ENCODE measurements at places on chromosomes 2 and 18.

- DNase-seq, result no peak
These were observed 74.9 kb downstream of the ORC4 start for GRCh38 chr2:147945660-147946059.

GRCh38 chr2:157355618-157356017, 30.0 kb upstream of the ERMN start:
- no peak for DNase-seq

DNA sequence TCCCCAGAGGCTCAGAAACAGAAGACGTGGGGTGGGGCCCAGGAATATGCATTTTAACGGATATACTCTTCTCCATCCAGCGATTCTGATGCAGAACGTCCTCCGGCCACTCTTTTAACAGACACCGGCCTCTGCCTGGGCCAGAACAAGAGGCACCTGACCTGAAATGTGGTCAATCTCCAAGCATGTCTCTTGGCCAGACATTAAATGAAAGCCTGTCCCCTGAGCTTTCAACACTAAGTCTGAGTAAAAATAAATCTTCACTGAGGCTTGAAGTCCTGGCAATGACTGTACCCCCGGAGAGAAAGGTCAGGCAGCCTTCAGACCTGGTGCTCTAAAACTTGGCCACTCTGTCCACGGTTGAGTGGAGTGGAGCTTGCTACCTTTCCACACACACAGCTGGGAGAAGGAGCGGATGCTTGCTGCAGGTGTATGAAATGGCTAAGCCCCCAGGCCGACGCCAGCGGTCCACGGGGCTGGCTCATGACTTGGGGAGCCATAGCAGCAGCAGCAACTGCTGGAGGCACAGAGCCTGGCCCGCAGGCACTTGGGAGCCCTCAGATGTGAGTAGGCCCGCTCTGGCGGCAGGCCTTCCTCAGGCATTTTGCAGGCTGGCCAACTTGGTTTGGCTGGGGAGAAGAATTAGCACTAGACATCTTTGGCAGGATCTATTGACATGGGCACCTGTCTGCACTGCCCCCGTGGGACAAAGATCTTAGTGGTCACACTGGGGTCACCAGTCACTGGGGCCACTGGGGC, 79.7 kb downstream of the TMEM17 start:
- no peak for DNase-seq

DNA sequence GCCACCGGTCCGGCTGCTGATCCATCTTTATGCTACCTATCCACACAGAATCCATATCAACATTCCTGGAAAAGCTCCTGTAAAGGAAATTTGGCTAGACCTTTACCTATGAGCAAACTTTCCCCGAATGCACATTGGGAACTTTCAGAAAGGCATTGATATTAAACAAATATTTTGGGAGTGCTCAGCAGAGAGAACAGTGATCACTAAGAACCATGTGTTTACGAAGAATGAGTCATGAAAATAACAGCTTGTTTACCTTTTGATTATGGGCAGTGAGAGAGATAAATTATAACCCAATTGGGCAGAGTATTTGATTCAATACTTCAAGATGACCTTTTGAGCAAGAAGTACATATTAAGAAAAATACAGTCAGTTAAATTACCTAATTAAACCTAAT, 189.7 kb upstream of the CDH2 start:
- no peak for DNase-seq

- DNase-seq, result no peak
These were observed 7.1 kb downstream of the PTMA start for GRCh38 chr2:231715499-231715837.

GRCh38 chr2:147607379-147607778, 237.4 kb upstream of the ACVR2A start:
- no peak for DNase-seq

DNA sequence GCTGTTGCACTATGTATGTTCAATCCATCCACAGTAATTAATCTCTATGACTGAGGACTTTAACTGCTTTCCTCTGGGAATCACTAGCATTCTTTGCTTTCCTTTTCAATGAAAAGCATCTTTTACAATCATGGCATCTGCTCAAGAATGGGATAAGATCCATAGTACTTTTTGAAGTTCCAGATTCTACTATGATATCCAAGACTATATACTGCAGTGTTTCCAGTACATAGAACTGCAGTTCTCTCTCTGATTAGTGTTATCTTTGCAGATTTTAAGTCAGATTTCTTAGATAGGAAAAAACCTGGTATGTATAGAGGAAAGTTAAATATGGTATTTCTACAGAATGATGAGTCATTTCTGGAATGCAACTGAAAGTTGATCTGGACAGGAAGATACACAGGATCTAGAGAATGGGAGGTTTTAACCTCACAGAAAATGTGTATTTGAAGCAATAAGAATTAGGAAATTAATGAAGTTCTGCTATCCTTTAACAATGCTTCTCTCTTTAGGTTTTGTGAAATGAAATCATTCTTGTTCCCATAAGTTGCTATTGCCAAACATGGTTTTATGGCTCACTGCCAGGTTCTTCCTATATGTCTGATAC, 670.7 kb downstream of the ERBB4 start:
- no peak for DNase-seq

- DNase-seq, result no peak
These were observed 33.2 kb upstream of the CXXC1 start for GRCh38 chr18:50320719-50321118.

GRCh38 chr2:86420913-86421312, 20.3 kb upstream of the KDM3A start:
- DNase-seq, result no peak

GRCh38 chr18:74760436-74760835, 162.8 kb downstream of the ZNF407 start:
- DNase-seq, result no peak

DNA sequence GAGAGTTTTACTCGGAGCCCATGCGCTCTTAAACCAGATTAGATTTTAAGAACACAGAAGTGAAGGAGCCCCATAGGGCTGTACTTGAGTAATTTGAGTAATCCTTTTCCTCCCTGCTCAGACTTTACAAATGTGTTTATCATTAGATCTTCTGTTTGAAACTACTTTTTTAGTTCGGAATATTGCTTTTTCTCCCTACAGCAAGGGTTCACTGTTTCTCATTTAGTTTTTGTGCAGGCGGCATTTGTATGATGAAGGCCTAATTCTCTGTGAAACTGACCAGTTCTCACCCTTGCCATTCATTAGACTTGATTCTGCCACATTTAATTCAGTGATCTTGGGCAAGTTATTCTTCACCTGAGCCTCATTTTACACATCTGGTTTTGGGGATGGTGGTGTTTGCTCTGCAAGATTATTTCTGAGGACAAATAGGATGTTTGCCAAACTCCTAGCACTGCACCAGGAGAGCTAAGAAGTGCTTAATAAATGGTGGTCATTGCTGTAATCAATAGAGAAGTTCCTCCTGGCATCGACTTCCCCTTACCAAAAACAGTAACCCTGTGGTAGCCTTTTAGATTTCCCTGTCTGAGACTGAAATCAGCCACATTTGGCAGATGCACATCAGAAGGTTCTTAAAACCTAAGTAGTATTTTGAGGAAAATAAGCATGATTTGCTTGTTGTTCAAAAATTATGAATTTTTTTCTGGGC, 2.2 kb downstream of the B3GNT2 start:
- no peak for DNase-seq

DNA sequence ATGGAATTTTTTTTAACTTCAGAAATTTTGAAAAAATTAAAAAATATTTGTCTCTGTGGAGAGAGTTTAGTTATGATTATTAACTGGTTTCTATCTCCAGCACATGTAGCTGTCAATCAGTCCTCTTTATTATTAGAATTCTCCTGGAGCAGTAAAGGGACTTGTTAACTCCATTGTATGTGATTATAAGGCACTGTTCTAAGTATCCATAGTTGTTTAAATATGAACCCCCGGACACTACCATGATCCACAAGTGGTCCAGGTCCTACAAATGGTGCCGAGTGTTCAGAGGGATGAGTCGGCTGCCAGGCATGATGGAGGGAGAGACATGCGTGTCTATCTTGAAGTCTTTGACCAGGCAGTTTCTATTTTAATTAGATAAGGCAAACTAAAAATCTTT, 492 bp downstream of the CHRNA1 start:
- DNase-seq, result no peak

GRCh38 chr18:27211569-27211968, 26.5 kb upstream of the CHST9 start:
- DNase-seq, result no peak

GRCh38 chr18:2857491-2858131, 10.8 kb downstream of the EMILIN2 start:
- DNase-seq, result peak; percentile 38

GRCh38 chr2:207929923-207930322, 95.4 kb downstream of the PLEKHM3 start:
- no peak for DNase-seq

- no peak for DNase-seq
These were observed 27.3 kb downstream of the SULT1C2 start for GRCh38 chr2:108316033-108316432.

DNA sequence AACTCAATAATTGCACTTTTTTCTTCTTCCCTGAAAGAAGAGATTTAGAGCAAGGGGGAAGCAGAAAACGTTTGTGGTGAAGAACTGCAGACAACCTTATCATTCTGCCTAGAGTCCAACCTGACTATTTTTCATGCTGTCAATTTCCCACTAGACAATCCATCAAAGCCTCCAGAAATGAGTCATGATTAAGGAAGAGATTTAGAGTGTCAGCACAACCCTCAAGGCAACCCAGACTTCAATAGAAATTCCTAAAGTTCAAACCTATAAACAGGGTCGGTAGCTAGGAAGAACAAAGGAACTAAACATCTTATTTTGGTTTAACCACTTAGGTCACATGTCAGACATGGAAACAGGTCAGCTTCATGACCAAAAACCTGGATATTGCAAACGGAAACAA, 86.9 kb downstream of the SLC25A12 start:
- DNase-seq, result no peak

DNA sequence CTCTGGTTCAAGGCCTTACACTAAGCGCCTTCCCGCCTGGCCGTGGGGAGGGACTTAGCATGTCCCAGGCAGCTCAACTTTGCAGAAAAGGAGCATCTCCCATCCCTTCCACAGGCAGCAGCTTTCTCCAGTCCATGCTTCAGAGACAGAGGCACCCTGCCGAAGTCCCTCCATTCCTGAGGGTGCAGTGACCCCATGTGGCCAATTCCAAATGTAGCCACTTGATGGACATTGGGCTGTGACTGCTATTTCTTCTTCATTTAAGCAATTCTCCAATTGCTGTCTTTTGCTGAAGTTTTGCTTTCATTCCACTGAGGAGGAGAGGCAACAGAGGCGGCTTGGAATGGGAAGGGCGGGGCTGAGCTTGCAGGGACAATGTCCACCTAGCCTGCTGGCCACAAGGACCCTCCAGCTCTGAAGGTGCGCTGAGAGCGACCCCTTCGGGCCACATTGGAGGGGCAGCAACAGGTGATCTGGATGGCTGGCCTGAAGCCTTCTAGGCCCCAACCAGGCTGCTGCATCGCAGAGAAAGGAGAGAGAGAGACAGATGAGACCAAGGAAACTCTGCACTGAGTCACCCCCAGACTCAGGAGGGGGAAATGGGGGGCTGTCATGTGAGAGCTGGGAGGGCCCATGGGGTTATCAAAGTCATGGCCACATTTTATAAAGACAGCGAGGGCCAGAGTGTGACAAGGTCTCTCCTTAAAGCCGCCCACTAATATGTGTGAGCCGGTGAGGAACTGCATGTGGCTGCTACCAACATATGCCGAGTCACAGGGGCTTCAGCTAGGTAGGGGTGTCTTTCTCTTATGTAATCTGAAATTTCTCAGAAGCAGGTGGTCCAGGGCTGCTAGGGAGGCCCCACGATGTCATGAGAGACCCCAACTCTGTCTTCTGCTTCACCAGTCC, 61.3 kb downstream of the LONRF2 start:
- DNase-seq, result peak; percentile 59

DNA sequence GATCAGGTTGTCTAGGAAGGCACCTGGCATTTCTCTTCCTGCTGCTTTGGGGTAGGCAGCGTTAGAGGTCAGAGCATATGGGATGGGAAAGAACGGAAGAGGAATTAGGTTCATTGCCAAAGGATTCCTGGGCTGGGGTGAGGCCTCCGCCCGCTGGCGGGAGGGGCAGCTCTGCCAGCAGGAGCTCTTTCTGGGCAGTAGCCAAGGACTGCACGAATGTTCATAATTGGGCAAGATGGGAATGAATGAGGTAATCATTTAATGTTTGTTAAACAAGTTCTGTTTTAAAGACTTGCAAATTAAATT, 253.9 kb downstream of the AGAP1 start:
- DNase-seq, result no peak
